ENCODE measurements at places on chromosomes 4 and X. TPM values are rescaled to one million over a fixed set of nuclear protein-coding genes. Genes with fewer than 3 reads are reported as not detected.

Gene RIBC1
- total RNA-seq: 1.5 TPM

Gene SPANXD
- total RNA-seq: not detected

Gene FAM9C
- total RNA-seq: not detected

Gene TAF7L
- total RNA-seq: not detected

Gene FSTL5
- not detected for total RNA-seq

Gene UBL4A
- total RNA-seq: 30.6 TPM

Gene MAGEA8
- total RNA-seq: not detected

Gene CAPN6
- not detected for total RNA-seq

Gene STBD1
- 0.16 TPM for total RNA-seq

Gene TMEM47
- not detected for total RNA-seq

Gene TMPRSS11A
- not detected for total RNA-seq

Gene PNCK
- total RNA-seq: 0.72 TPM

Gene HTN3
- total RNA-seq: not detected

Gene ZCCHC18
- 4.9 TPM for total RNA-seq

Gene C4orf51
- not detected for total RNA-seq

Gene TMEM31
- not detected for total RNA-seq

Gene PHOX2B
- not detected for total RNA-seq

Gene VGLL1
- not detected for total RNA-seq

Gene COL25A1
- total RNA-seq: not detected

Gene CENPVL2
- not detected for total RNA-seq

Gene MBNL3
- 32.5 TPM for total RNA-seq

Gene CHRDL1
- total RNA-seq: not detected

Gene HEPH
- total RNA-seq: 0.29 TPM

Gene JAKMIP1
- 8.5 TPM for total RNA-seq

Gene DAPP1
- 24.5 TPM for total RNA-seq

Gene FAM241A
- total RNA-seq: 3.7 TPM

Gene ZFP92
- total RNA-seq: 0.50 TPM

Gene CCSER1
- 3.0 TPM for total RNA-seq

Gene TECRL
- total RNA-seq: not detected

Gene F11
- not detected for total RNA-seq

Gene STK32B
- 0.12 TPM for total RNA-seq

Gene AVPR2
- total RNA-seq: not detected

Gene MAGEA9B
- total RNA-seq: not detected

Gene GNRHR
- not detected for total RNA-seq

Gene RADX
- 30.3 TPM for total RNA-seq

Gene CCKAR
- total RNA-seq: not detected

Gene SLC9B1
- 4.6 TPM for total RNA-seq

Gene GRXCR1
- not detected for total RNA-seq

Gene GAGE12H
- not detected for total RNA-seq

Gene TMSB15A
- total RNA-seq: not detected

Gene P2RY8
- total RNA-seq: 131 TPM

Gene PAPSS1
- total RNA-seq: 14.8 TPM

Gene TKTL2
- not detected for total RNA-seq

Gene NXF2
- not detected for total RNA-seq

Gene MAGED4B
- total RNA-seq: 5.4 TPM

Gene CENPVL1
- not detected for total RNA-seq

Gene DUX4
- not detected for total RNA-seq

Gene FABP2
- total RNA-seq: not detected

Gene XG
- total RNA-seq: not detected

Gene LRIT3
- total RNA-seq: 0.30 TPM

Gene GJB1
- total RNA-seq: not detected

Gene ODAPH
- 0.29 TPM for total RNA-seq

Gene NEIL3
- 2.4 TPM for total RNA-seq
